ENCODE measurements at places on chromosomes 13 and 19. TPM values are rescaled to one million over a fixed set of nuclear protein-coding genes. Genes with fewer than 3 reads are reported as not detected.

The TMEM190 gene
- total RNA-seq = not detected

The OR7D4 gene
- total RNA-seq = not detected

GRCh38 chr19:31979949-31980670 lies 365.3 kb upstream of the ZNF507 start:
- H3K27ac ChIP-seq = no peak overlapping the region
- H3K4me3 ChIP-seq = no peak overlapping the region
- H3K4me1 ChIP-seq = no peaks in the 10 kb centered on the region
- no peaks in the 10 kb centered on the region for H3K36me3 ChIP-seq
- peaks cover 2% of the 10 kb centered on the region for H3K27me3 ChIP-seq

DNA sequence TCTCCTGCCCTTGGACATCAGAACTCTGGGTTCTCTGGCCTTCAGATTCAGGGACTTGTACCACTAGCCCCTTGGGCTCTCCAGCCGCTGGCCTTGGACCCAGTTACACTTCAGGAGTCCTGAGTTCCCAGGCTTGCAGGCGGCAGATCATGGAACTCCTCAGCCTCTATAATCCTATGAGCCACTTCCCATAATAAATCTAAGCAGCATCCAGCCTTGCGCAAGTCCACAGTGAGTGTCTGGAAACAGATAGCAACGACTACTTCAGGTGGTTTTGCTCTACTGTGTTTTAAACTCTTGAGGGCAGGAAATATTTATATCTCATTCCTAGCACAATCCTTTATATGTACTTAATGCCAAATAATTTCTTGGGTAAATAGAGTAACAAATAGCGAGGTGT lies 92.3 kb downstream of the COL4A1 start:
- H3K4me1 ChIP-seq = peaks cover 26% of the 10 kb centered on the region
- no peaks in the 10 kb centered on the region for H3K27me3 ChIP-seq
- no peak overlapping the region for H3K27ac ChIP-seq
- no peak for DNase-seq
- no peak overlapping the region for H3K4me3 ChIP-seq

GRCh38 chr13:24141333-24141910 lies 19.1 kb upstream of the SPATA13 start:
- H3K27me3 ChIP-seq = no peaks in the 10 kb centered on the region
- no peak for DNase-seq
- H3K36me3 ChIP-seq = no peaks in the 10 kb centered on the region
- H3K27ac ChIP-seq = no peak overlapping the region
- H3K4me1 ChIP-seq = peaks cover 49% of the 10 kb centered on the region

DNA sequence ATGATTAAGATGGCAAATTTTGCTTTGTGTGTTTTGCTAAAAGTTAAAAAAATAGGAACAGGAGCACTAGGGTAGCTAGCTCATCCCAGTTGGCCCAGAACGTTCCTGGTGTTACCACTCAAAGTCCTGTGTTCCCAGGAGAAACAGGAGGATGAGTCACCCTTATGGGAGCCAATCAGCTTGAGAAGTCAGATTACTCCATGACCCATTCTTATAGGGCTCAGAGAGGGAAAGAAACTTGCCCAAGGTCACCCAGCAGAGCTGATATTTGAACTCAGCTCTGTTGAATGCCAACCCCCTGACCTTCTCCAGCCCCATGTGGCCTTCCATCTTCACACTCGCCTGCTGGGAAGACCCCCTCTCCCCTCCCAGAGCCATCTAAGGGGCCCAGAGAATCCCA lies 13.0 kb downstream of the NMRK2 start:
- H3K4me3 ChIP-seq = no peak overlapping the region
- no peaks in the 10 kb centered on the region for H3K27me3 ChIP-seq
- no peaks in the 10 kb centered on the region for H3K4me1 ChIP-seq
- no peaks in the 10 kb centered on the region for H3K36me3 ChIP-seq
- no peak for DNase-seq
- H3K27ac ChIP-seq = no peak overlapping the region

DNA sequence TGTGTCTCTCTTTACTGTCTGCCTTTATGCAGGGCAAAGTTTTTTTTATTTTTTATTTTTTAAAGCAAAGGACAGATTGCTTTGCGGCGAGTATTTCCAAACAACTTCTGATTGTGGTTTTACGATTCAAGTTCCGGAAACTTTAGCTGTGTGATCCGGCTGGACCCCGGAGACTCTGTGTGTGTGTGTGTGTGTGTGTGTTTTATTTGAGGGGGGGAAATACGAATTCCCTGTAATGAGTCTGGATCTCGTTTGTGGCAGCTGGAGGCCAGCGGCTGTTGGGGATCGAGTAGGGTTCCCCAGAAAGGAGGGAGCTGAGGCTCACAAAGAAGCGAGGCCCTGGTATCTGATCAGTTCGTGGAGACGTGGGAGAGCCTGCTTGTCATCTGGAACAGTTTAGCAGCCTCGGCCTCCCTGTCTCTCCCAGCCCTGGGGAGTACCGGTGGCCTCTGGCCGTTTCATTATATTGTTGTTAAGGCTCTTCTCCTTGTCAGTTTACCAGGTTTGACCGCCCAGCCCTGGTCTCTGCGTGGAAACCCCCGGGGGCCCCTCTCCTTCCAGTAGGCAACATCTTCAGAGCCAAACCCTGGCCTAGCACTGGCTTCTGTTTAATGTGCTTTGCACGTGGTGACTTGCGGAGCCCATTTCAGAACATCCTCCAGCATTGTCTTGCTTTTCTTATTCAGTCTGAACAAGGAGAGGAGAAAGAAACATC lies 1.3 kb downstream of the FARP1 start:
- H3K27ac ChIP-seq = peak overlapping the region; percentile 98
- H3K27me3 ChIP-seq = peaks cover 17% of the 10 kb centered on the region

- no peak overlapping the region for H3K4me3 ChIP-seq
- no peaks in the 10 kb centered on the region for H3K27me3 ChIP-seq
- no peaks in the 10 kb centered on the region for H3K4me1 ChIP-seq
- no peak overlapping the region for H3K27ac ChIP-seq
- no peak for DNase-seq
Observed at GRCh38 chr13:88979465-88980175, 1308.4 kb downstream of the SLITRK5 start.

DNA sequence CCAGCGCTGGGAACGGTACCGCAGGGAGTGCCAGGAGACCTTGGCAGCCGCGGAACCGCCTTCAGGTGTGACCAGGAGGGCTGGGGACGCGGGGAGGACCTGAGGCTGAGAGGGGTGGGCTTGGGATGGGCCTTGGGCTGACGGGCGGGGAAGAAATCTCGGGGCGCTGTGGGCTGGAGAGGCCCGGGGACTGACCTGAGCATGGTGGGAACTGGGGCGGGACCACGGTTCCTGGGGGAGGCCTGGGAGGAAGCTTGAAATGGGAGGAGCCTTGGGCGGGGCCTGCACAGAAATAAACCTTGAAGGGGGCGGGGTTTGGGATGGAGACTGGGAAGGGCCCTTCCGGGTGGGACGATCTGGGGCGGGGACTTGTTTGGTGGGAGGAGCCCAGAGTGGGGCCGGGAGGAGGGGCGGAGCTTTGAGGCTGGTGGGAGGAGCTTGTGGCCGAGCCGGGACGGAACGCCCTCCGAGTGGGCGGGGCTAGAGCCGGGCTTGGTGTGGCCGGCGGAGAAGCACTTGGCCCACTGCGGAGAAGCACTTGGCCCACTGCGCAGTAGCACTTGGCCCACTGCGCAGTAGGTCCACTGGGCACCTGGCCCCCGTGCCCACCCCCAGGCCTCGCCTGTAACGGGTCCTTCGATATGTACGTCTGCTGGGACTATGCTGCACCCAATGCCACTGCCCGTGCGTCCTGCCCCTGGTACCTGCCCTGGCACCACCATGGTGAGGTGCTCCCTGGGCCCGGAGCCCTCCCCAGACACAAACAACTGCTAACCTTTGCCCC lies 2.8 kb downstream of the GIPR start:
- peak overlapping the region; percentile 64 for H3K4me3 ChIP-seq
- peaks cover 83% of the 10 kb centered on the region for H3K27me3 ChIP-seq
- DNase-seq = peak; percentile 79
- no peaks in the 10 kb centered on the region for H3K36me3 ChIP-seq
- H3K4me1 ChIP-seq = peaks cover 28% of the 10 kb centered on the region

GRCh38 chr13:33172400-33172799 lies 113.2 kb downstream of the STARD13 start:
- no peaks in the 10 kb centered on the region for H3K27me3 ChIP-seq
- H3K27ac ChIP-seq = no peak overlapping the region
- peaks cover 3% of the 10 kb centered on the region for H3K36me3 ChIP-seq
- H3K4me1 ChIP-seq = peaks cover 24% of the 10 kb centered on the region
- no peak overlapping the region for H3K4me3 ChIP-seq

Measured in neural crest cell (in vitro differentiated cells).